Pons (tissue), 1 donor: ENCODE measurements at places on chromosomes 5 and 9.
A peak's percentile ranks its signal among the peaks of the same experiment; 100 is the strongest.

GRCh38 chr5:75108931-75109596 lies 56.7 kb upstream of the GCNT4 start:
- DNase-seq: no peak

- no peak for DNase-seq
Measured at GRCh38 chr5:59728356-59728755, 165.2 kb downstream of the PDE4D start.

DNA sequence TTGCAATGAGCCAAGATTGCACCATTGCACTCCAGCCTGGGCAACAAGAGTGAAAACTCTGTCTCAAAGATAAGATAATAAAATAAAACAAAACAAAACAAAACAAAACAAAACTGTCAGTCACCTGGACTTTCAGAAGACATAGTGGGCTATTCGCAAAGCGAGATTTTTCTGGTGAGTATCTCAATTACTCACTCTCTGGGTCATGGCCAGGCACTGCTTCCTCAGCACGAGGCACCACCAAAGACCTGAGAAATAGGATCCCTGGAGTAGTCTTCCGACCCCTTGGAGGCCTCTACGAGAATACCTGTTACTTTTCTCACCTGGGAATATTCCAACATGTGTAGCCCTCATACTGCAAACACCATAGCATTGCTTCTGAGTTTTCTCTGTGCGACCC lies 201.7 kb upstream of the ZNF618 start:
- DNase-seq: no peak

DNA sequence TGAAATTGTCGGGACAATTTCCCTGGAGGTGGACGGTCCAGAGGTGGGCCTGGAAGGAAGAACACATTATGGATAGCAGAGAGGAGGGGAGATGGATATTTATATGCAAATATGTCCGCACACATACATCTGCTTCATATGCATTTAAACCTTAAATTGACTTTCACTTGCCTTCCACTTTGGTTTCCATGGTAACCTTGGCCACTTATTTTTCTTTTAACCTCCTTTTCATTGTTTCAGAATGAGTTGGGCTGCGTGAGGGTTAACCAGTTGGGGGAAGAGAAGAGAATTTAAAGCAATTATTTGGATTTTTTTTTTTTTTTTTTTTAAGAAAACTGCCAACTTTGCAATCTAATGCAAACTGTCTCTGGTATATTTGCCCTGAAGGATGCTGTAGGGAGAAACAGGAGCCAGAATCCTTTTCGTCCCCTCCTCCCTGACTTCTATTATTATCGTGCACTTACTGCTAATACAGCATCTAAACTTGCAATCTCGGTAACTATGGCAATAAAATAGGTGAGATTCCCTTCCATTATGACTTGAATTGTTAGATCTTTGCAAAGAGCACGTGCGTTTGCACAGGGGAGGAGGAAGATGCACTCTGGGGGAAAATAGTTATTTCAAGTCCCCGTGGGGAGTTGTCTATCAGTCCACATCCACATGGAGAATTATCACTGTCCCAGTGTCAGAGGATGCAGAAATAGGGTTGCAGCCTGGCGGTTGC lies 35.6 kb downstream of the TLR4 start:
- DNase-seq: no peak

GRCh38 chr9:132383462-132383883 lies 23.2 kb downstream of the TTF1 start:
- no peak for DNase-seq

DNA sequence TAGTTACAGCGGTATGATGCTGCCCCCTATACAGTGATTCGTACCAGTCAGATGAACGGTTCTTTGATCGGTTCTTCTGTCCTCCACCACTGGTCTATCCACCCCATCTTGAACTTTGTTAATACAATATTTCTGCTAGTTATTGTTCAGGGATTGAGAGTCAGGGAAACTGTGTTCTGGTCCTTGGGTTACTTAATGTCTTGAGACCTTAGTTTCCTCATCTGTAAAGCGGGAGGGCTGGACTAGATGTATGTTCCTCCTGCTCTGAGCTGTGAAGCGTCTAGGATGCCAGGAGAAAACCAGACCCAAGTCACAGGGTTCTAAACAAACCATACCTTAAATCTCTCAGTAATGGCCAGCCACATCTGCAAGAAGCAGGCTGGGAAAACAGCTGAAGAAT lies 1.4 kb upstream of the PIP5K1B start:
- no peak for DNase-seq

GRCh38 chr5:136212252-136212721 lies 19.3 kb upstream of the SMIM32 start:
- DNase-seq: peak; percentile 58

- no peak for DNase-seq
Measured at GRCh38 chr5:139133282-139133681, 64.9 kb downstream of the SIL1 start.

DNA sequence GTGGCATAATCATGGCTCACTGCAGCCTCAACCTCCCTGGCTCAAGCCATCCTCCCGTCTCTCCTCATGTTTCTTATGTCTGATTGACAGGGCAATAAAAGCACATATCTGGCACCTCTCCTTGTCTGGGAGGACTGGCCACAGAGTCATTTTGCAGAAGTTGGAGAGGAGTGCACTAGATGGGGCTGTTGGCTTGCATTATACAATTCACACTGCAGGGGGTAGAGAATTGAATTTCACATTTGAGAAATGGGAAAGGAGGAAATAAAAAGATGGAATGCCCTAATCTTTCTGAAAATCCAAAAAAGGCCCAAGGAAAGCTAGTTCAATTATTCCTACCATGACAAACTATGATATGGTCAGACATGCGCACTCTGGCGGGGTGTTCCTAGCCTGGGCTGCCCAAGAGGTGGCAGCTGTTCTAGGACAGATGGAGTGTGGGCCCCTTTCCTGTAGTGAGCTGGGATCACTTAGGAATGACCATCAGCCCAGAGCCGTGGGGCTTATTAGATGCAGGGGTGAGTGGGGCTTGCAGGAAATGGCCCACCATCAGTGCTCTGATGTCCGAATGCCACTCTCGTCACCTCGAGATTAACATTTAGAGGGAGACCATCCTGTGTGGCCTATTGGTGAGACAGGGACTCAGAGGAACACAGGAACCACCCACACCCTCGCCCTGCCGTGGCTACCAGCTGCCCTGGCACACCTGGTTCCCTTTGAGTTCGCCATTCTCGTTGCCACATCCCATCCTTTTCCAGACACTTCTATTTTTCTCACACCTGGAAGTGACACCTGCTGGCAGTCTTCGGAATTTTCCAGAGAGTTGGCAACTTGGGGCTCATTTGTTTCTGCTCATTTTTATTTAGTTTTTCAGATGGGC lies 21.8 kb upstream of the ANKRD18A start:
- DNase-seq: peak; percentile 90

DNA sequence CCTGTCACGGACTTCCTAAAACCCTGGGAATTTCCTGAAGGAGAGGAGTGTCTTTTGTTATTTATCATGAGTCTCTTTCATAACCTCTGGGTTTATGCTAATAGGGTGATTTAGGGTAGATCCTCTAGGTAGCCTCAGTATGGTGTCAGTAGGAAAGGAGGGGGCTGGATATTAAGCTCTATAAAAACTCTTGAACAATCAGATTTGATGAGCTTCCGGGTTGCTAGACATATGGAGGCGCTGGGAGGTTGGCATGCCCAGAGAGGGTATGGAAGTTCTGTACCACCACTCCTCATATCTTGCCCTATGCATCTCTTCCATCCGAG lies 15.6 kb upstream of the PTBP3 start:
- no peak for DNase-seq

- no peak for DNase-seq
Measured at GRCh38 chr5:984774-985173, 23.8 kb upstream of the NKD2 start.
